ENCODE measurements at places on chromosomes 16 and 17. TPM values are rescaled to one million over a fixed set of nuclear protein-coding genes. Genes with fewer than 3 reads are reported as not detected.

The PRSS36 gene
- 0.78 TPM for polyA plus RNA-seq

- no peak for DNase-seq
Measured at GRCh38 chr17:48068491-48068961, 20.4 kb downstream of the NFE2L1 start.

- no peak for DNase-seq
Measured at GRCh38 chr16:19994466-19995170, 79.1 kb downstream of the GPR139 start.

- no peak for DNase-seq
Measured at GRCh38 chr17:4560421-4560820, at the start of gene GGT6. Gene GGT6 (minus strand): TSS chr17:4560577. CDS start chr17:4560521, 56 bp downstream.

GRCh38 chr16:2157480-2158261, 2.1 kb downstream of the TRAF7 start:
- DNase-seq, result no peak

DNA sequence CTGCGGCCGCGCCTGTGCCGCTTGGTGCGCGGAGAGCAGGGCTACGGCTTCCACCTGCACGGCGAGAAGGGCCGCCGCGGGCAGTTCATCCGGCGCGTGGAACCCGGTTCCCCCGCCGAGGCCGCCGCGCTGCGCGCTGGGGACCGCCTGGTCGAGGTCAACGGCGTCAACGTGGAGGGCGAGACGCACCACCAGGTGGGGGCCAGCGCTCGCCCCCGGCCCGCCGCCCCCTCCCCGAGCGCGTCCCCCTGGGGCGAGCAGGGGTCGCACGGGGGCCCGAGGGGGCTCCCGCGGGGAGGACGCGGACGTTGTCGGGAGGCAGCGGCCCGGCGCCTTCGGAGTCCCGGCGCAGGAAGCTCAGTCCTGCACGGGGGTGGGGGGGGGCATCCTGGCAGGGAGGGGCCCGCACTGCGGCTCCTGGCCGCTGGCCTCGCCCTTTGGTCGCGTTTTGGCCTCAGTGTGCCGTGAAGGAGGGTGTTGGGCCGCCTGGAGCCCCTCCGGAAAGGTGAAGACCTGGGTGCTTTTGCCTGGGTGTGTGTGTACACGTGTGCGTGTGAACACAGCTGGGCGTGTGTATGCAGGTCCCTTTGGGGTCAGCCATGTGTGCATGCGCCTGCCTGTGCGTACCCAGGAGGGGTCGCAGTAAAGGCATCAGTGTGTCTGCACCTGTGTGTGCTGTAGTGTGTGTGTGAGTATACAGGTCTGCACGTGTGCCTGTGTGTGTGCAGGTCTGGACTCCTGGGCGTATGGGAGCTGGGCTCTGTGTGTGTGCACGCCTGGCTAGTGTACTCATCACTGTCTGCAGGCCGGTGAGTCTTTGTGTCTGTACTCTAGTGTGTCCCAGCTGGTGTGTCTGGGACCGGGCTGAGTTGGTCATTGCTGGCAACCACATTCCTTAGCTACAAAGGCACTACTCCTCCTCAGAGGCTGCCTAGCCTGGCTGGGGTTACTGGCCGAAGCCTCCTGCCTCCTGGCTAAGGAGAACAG, 615 bp downstream of the NHERF2 start:
- DNase-seq, result no peak

GRCh38 chr17:3983606-3984484, 19.6 kb upstream of the ATP2A3 start:
- DNase-seq, result no peak

Data from renal cortex interstitium (tissue), 15 donors.